Tracheal epithelial cell (primary cell): ENCODE measurements at places on chromosomes 4 and X. TPM values are rescaled to one million over a fixed set of nuclear protein-coding genes. Genes with fewer than 3 reads are reported as not detected.

Gene DOCK11
- 0.21 and 0.48 TPM in 2 replicates for total RNA-seq

Gene CSAG3
- total RNA-seq, result not detected in 2 replicates

Gene MAGEB2
- total RNA-seq, result not detected in 2 replicates

Gene GBA3
- total RNA-seq, result under 0.01 and 0.43 TPM in 2 replicates

Gene LPAR4
- not detected in 2 replicates for total RNA-seq

Gene RIPPLY1
- not detected in 2 replicates for total RNA-seq

Gene GABRE
- 14.9 and 16.8 TPM in 2 replicates for total RNA-seq

Gene GPR82
- total RNA-seq, result not detected in 2 replicates

Gene NSUN7
- total RNA-seq, result 2.1 and 8.9 TPM in 2 replicates

Gene ADGRA3
- total RNA-seq, result 38.3 and 39.9 TPM in 2 replicates

Gene GPRASP3
- total RNA-seq, result 1.3 and 1.7 TPM in 2 replicates

Gene LAMP2
- 151 and 178 TPM in 2 replicates for total RNA-seq

Gene NLGN3
- total RNA-seq, result not detected in 2 replicates

Gene ASB12
- total RNA-seq, result not detected in 2 replicates

Gene GATA1
- not detected in 2 replicates for total RNA-seq

Gene TMPRSS11A
- under 0.01 TPM in 1 of 2 replicates, not detected in the other for total RNA-seq

Gene TCEAL2
- total RNA-seq, result not detected in 2 replicates

Gene HSD17B13
- not detected in 2 replicates for total RNA-seq

Gene IL15
- 1.3 and 5.5 TPM in 2 replicates for total RNA-seq

Gene PCSK1N
- total RNA-seq, result 0.21 and 2.9 TPM in 2 replicates

Gene BEX1
- total RNA-seq, result not detected in 2 replicates

Gene AADAT
- 0.48 and 1.7 TPM in 2 replicates for total RNA-seq

Gene WWC2
- total RNA-seq, result 8.1 and 18.3 TPM in 2 replicates

Gene AKAP14
- total RNA-seq, result 0.64 TPM in 1 of 2 replicates, not detected in the other

Gene HSFX1
- 0.48 and 0.85 TPM in 2 replicates for total RNA-seq

Gene PRR32
- not detected in 2 replicates for total RNA-seq

Gene ARX
- total RNA-seq, result not detected in 2 replicates

Gene TRMT10A
- 8.3 and 8.9 TPM in 2 replicates for total RNA-seq

Gene IL21
- total RNA-seq, result not detected in 2 replicates

Gene TTC29
- 0.24 TPM in 1 of 2 replicates, not detected in the other for total RNA-seq

Gene TBX22
- total RNA-seq, result not detected in 2 replicates

Gene NEIL3
- 1.3 and 2.2 TPM in 2 replicates for total RNA-seq

Gene GRID2
- under 0.01 TPM in 1 of 2 replicates, not detected in the other for total RNA-seq

Gene FAM193A
- total RNA-seq, result 5.1 and 7.0 TPM in 2 replicates

Gene MAGEA8
- total RNA-seq, result not detected in 2 replicates

Gene GPRASP1
- 0.21 and 0.48 TPM in 2 replicates for total RNA-seq

Gene RHOXF2
- not detected in 2 replicates for total RNA-seq

Gene ARHGAP24
- total RNA-seq, result 8.2 and 9.2 TPM in 2 replicates

Gene CLGN
- total RNA-seq, result 3.9 and 95.7 TPM in 2 replicates

Gene TCP11X2
- total RNA-seq, result not detected in 2 replicates

Gene GRPR
- total RNA-seq, result not detected in 2 replicates

Gene NPNT
- total RNA-seq, result 1.1 and 8.9 TPM in 2 replicates

Gene SOWAHD
- 0.24 and 0.43 TPM in 2 replicates for total RNA-seq

Gene ZNF630
- 1.2 and 3.0 TPM in 2 replicates for total RNA-seq

Gene KLB
- total RNA-seq, result under 0.01 TPM in 1 of 2 replicates, not detected in the other

Gene FAAH2
- total RNA-seq, result 3.6 and 10.8 TPM in 2 replicates

Gene KIT
- under 0.01 TPM in 1 of 2 replicates, not detected in the other for total RNA-seq

Gene TRAPPC11
- total RNA-seq, result 45.8 and 56.9 TPM in 2 replicates

Gene MAGEC1
- total RNA-seq, result not detected in 2 replicates

Gene EGF
- 0.48 and 1.3 TPM in 2 replicates for total RNA-seq

Gene EOLA1
- 13.3 and 16.8 TPM in 2 replicates for total RNA-seq
